Cerebellar cortex (tissue), 1 donor: ENCODE measurements at places on chromosomes 7 and 10.

DNA sequence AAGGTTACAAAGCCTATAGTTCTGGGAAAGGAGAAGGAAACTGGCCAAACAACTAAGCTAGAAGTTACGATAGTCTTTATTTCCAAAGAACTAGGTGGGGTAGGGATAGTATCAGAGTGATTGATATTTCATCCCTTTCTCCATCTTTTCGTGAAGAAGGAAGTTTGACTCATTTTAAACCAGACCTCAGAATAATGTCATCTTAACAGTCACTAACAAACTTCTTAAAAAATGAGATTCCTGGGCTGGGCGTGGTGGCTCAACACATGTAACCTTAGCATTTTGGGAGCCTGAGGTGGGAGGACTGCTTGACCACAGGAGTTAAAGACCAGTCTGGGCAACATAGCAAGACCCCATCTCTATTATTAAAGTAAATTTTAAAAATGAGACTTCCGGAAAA lies 69.4 kb downstream of the ARL4A start:
- DNase-seq, result no peak

- DNase-seq, result no peak
Observed at GRCh38 chr7:139032473-139032872, 3.4 kb downstream of the ZC3HAV1L start.

GRCh38 chr7:37048674-37049073 lies 324.4 kb upstream of the AOAH start:
- no peak for DNase-seq

DNA sequence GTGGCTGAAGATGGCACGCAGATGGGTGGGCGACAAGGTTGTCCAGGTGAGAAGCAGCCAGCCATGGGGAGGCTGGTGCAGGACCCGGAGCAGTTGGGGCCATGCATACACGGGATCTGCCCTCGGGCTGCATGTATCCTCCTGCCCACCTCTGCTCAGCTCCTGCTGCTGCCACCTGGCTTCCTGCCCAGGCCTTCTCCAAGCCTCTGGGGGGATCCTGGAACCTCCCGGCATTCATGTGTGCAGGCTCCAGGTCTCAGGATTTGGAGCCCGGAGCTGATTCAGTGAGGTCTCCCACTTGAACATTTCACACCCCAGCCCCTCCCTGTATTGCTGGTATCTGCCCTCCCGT lies 27.0 kb downstream of the PDGFA start:
- DNase-seq, result no peak

- DNase-seq, result no peak
Observed at GRCh38 chr10:56296618-56297017, 64.4 kb downstream of the ZWINT start.
